ENCODE measurements at places on chromosomes 5 and 9.

- no peak for DNase-seq
These were observed 6.6 kb downstream of the COL15A1 start for GRCh38 chr9:98950262-98950661.

- no peak for DNase-seq
These were observed 1.7 kb downstream of the JAK2 start for GRCh38 chr9:4986783-4987182.

DNA sequence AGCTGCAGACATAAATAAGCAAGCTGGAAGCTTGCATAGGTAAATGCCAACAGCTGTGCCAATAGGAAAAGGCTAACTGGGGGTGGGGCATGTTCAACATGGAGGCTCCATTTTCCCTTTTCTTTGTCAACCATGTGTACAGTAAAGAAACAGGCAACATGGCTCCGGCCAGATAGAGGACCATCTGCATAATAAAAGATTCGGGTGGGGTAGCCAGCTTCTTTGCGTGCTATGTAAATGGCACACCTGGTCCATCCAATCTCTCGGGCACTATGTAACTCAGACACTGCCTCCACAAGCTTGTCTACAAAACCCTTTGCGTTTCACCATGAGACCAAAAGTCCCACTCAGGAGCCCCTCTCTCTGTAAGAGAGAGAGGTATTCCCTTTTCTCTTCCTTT, 41.7 kb upstream of the DENND4C start:
- no peak for DNase-seq

GRCh38 chr5:167797933-167798332, 493.5 kb upstream of the WWC1 start:
- no peak for DNase-seq

DNA sequence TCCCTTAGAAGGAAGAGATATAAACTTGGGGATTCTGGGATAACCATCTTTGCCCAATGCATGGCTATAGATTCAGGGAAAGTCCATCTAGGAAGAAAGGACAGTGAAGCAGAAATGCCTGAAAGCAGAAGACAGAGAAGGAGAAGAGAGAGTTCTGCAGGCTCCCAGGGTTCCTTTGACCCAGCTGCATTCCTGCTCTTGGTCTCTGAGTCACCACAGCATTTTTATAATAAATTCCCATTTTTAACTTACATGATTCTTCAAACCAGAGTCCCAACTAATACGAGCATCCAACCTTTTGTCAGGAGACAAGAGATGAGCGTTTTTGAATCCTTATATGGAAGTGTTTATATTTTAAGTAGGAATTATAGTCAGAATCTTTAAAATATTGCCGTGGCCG, 12.0 kb upstream of the AOPEP start:
- DNase-seq: no peak

DNA sequence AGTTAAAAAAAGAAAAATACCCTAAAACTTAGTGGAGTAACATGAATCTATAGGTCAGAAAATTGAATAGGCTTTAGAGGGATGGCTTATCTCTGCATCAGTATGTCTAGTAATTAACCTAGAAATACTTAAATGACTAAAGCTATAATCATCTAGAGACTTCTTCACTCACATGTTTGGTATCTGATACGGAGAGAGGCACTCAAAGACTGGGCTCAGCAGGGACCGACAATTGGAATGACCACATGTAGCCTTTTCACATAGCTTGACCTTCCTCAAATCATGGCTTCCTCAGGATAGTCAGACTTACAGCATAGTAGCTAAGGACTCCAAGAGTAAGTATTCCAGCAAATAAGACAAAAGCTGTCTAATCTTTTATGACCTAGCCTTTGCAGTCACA, 105.3 kb upstream of the RORB start:
- no peak for DNase-seq

DNA sequence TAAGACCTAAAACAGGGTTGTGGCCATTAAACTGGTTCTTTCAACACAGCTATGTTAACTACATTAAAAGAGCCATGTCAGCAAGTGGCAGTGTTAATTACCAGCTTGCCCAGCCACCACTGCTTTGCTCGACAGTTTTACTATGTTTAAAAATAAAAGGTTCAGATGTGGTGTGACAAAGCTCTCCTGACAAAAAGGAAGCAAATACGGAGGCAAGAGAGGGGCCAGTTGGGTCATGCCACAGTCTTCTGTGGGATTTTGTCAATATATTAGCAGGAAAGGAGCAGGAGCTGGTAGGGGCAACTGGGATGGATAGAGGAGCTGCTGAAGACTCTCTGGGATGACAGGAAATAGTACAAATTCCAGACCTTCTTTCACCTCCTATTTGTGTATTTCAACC, 113.5 kb upstream of the PCA3 start:
- no peak for DNase-seq

- DNase-seq: no peak
These were observed 82.4 kb upstream of the TAS2R1 start for GRCh38 chr5:9712506-9712905.

DNA sequence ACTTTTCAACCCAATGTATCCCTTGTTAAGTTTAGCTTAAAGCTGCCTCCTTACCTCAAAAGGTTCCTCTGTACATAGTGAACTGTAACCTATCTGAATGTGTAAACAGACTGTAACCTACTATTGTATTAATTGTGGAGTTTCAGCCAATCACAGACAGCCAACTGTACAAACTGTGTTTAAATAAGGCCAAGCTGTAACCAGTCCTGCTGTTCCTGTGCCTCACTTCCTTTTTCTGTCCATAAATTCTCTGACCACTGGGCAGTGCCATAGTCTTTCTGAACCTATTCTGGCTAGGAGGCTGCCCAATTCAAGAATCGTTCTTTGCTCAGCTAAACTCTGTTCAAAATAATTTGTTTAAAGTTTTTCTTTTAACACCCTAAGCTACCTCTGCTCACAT, 74.7 kb upstream of the DAPK1 start:
- DNase-seq: no peak

DNA sequence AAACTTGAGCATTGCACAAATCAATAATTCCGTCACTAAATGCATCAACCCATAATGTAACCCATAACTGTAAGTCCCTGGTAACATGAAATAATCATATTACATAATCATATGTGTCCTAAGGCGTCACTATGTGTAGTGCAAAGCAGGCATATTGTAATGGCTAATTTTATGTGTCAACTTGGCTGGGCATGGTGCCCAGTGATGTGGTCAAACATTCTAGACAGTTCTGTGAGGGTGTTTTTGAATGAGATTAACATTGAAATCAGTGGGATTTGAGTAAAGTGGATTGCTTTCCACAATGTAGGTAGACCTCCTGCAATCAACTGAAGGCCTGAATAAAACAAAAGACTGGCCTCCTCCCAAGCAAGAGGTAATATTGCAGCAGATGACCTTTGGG, 794.4 kb upstream of the ACO1 start:
- DNase-seq: no peak

GRCh38 chr5:153988510-153988909, 50.2 kb downstream of the FAM114A2 start:
- no peak for DNase-seq

- DNase-seq: no peak
These were observed 719 bp downstream of the PAIP2 start for GRCh38 chr5:139342423-139342723.

GRCh38 chr5:72936893-72937292, 18.9 kb upstream of the FCHO2 start:
- DNase-seq: no peak

GRCh38 chr9:79334711-79335110, 237.1 kb upstream of the TLE4 start:
- no peak for DNase-seq

Data from head of caudate nucleus (tissue), 42 donors.